NCI-H1417 treated with DMSO at 0.1 percent for 48 hours (cell line): ENCODE measurements at places on chromosomes 7 and 10.

DNA sequence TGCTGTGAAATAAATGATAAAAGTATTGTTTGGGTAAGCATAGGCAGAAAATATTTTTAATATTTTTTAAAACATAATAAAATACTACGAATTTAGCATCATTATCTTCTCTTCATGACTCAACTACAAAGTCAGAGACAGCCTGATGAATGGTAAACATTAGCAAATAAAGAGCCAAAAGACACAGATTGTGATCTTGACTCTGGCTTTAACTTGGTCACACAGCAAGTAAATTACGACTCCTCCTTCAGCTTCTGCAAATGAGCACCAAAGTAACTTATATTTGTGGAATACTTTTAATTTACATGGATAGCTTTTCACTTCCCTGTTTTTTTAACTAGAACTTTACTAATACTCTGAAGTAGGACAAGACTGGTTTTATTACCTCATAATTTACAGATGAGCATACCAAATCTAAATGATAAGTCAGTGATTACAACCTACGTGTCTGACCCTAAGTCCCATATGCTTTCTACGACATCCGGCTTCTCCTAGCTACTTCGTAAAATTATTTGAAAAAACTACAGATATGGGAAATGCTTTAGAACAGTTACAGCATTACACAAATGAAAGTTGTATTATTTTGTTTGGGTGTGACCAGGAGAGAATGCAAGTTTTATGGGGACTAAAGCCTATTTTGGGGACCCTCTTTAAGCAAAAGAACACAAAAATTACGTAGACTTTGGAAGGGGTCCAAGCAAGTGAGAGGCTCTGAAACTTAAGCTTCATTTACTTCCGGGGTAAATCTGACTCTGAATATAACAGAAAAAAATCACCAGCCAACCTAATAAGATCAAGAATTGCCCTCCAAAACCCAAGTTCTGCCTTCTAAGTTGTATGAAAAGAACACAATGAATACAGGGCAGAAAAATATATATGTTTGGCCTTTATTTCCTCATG lies 133.8 kb downstream of the CPEB3 start:
- DNase-seq: no peak

GRCh38 chr10:5509236-5509635 lies 9.9 kb upstream of the CALML5 start:
- DNase-seq: no peak

DNA sequence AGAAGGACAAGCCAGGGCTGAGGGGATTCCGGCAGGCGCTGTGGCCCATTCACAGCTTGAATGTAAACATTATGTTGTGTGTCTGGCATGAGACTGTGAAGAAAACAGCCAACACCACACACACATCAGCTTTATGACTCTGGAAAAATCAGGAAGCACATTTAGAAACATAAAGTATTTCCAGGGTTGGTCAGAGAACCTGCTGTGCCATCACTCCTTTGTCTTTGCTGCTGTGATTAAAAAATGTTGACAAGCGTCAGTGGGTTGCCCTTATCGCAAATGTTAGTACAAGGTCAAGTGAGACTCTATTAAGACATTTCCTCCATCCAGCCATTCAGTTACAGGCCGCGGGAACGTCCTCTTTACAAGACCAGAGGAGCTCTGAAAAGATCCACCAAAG lies 95.4 kb downstream of the TAX1BP1 start:
- no peak for DNase-seq

GRCh38 chr7:12398186-12398585 lies 5.5 kb downstream of the VWDE start:
- DNase-seq: no peak

DNA sequence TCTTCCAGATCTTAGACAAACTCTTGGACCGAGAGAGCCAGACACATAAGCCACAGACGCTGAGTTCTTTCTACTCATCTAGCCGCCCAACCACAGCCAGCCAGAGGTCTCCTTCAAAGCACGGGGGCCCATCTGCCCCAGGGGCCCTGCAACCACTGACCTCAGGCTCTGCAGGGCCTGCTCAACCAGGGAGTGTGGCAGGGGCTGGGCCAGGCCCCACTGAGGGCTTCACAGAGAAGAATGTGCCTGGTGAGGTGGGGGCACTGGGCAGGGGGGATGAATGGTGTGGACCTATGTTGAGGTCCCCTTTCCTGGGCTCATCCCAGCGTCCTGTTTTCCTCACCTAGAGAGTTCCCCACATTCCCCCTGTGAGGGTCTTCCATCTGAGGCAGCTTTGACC lies 11.4 kb downstream of the ZSWIM8 start:
- DNase-seq: no peak

- DNase-seq: no peak
These were observed 1.4 kb upstream of the LRRC61 start for GRCh38 chr7:150321788-150322113.

GRCh38 chr10:100775386-100775785 lies 30.0 kb downstream of the PAX2 start:
- DNase-seq: no peak

- DNase-seq: peak; percentile 63
These were observed 1.3 kb upstream of the SLC26A5 start for GRCh38 chr7:103447073-103447960.
